HCT116 (cell line): ENCODE measurements at places on chromosomes 11 and 22. TPM values are rescaled to one million over a fixed set of nuclear protein-coding genes. Genes with fewer than 3 reads are reported as not detected.

B4GALNT4 gene
- 54.3 TPM for total RNA-seq

KRTAP5-11 gene
- not detected for total RNA-seq

RGL4 gene
- total RNA-seq, result not detected

OR4D11 gene
- total RNA-seq, result not detected

CHRM4 gene
- total RNA-seq, result 1.1 TPM

XKR3 gene
- total RNA-seq, result not detected

ANKK1 gene
- total RNA-seq, result 0.22 TPM

DNA sequence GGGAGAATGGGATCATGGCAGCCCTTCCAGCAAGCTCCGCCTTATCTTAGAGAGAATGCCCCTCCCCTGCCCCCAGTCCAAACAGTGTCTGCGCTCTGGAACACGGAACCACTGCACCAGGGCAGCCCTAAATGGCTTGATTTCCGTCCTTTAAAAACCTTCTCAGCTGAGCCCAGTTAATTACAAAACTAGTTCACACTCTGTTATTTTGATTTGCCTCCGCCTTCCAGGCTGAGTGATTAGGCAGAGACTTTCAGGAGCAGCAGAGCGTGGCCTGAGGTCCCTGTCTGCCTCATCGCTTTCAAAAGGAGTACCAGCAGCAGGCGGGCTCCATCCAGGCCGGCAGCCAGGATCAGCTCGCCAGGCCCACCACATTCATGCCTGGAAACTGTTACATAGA lies 313.0 kb downstream of the BRD1 start:
- no peaks in the 10 kb centered on the region for H3K27me3 ChIP-seq
- H3K4me1 ChIP-seq, result no peaks in the 10 kb centered on the region
- no peaks in the 10 kb centered on the region for H3K36me3 ChIP-seq
- DNase-seq, result no peak
- no peak overlapping the region for H3K4me3 ChIP-seq
- H3K27ac ChIP-seq, result no peak overlapping the region

DNA sequence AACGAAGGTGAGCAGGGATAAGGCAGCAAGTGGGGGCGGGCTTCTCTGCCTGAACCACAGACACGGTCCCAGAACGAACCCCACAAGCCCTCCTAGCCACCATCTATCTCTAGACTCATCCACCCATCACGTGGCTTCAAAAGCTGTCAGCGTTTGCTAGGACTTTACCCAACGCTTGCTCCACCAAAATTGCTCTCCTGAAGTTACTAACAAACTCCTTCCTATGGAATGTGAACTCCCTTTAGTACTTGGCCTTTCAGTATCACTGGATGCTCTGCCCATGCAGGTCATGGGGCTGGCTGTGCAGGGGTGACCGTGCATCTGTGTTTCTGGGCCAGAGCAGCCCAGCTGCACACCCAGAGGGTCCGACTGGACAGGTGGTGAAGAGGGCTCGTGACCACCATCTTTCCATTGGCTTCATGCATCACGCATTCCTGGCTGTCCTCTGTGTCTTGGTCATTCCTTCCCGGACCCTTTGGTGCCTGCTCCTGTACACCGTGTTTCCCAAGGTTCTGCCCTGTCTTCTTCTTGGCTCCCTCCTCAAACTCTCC lies 85.1 kb downstream of the MYO7A start:
- H3K4me3 ChIP-seq, result no peak overlapping the region
- no peak overlapping the region for H3K27ac ChIP-seq
- H3K36me3 ChIP-seq, result no peaks in the 10 kb centered on the region
- H3K27me3 ChIP-seq, result no peaks in the 10 kb centered on the region

DNA sequence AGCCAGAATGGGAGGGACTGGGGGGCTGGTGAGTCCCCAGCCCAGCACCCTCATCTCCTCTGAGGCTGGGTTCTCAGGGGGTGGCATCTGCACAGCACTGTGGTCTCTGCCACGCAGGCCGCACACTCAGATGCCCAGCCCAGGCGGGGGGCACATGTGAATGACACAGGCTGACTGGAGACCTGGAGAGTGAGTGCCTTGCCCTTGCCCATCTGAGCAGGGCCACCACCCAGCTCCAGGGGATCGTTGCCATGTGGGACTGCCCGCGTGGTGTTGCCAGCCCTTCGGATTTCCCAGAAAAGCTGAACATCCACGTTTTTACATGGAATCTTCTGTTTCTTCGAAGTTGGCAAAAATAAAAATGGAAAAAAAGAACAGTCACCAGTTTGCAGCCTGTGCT lies 18.9 kb downstream of the PRDM11 start:
- H3K4me3 ChIP-seq, result no peak overlapping the region
- H3K4me1 ChIP-seq, result no peaks in the 10 kb centered on the region; the same call in 1 of the 2 replicates
- no peaks in the 10 kb centered on the region for H3K36me3 ChIP-seq
- no peak for DNase-seq
- no peaks in the 10 kb centered on the region for H3K27me3 ChIP-seq

DNA sequence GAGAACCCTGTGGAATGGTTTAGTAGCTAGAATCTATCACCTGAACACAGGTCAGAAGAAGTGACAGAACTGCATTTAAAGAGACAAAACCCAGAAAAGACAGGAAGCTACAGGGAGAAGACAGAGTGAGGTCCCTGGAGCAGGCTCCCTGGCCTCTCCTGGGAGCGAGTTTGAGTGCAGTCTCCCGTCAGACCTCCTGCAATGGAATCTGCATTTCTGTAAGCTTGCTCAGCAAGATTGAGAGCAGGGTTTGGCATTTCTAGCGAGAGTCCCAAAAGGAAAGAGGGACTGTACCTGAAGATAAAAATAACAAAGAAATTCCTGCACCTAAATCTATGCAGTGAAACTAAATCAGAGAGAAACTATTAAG lies 74.2 kb downstream of the MORC2 start:
- H3K4me1 ChIP-seq, result no peaks in the 10 kb centered on the region
- no peaks in the 10 kb centered on the region for H3K27me3 ChIP-seq
- H3K27ac ChIP-seq, result no peak overlapping the region
- H3K36me3 ChIP-seq, result no peaks in the 10 kb centered on the region; the same call in 1 of the 2 replicates

DNA sequence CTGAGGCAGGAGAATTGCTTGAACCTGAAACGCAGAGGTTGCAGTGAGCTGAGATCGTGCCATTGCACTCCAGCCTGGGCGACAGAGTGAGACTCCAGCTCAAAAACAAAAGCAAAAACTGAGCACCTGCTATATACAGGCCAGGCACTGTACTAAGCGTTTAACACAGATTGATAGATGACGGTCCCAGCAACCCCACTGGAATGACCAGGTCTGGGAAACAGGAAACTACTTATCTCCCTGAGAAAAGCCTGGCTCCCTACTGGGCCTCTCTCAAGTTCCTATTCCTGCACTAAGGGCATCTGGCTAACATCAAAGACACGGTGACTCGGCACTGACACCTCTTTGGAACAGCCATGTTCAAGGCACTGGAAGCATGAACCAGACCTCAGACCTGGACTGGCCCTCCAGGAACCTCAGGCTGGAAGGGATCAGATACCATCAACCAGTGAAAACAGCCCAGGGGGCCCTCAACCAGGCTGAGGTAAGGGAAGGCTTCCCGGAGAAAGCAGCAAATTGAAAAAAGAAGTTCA lies 16.6 kb downstream of the ARAP1 start:
- peak overlapping the region; percentile 49 for H3K27ac ChIP-seq
- no peaks in the 10 kb centered on the region for H3K27me3 ChIP-seq
- peaks cover 57% of the 10 kb centered on the region for H3K4me1 ChIP-seq
- H3K4me3 ChIP-seq, result no peak overlapping the region

GRCh38 chr11:35146074-35146521 lies 7.1 kb downstream of the CD44 start:
- no peak overlapping the region for H3K4me3 ChIP-seq
- H3K36me3 ChIP-seq, result peaks cover 38% of the 10 kb centered on the region; the same call in 1 of the 2 replicates
- DNase-seq, result no peak

DNA sequence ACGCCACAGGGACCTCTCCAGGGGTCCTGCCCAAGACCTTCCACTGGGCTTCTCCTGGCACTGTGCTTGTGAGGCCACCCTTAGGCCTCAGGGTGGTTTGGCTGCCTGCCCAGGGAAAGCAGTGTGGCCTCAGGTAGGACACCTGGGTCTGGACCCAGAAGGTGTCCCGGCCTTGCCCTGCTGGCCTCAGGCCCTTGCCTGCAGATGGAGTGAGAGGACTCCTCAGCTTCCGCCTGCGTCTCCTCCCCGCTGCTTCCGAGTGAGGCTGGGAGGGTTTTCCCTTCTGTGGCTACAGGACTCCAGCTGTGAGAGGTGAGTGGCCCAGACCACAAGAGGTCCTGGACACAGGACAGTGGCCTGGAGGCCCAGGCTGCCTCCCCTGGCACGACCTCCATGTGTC lies 60.4 kb downstream of the WNT7B start:
- H3K27me3 ChIP-seq, result peaks cover 5% of the 10 kb centered on the region; the same call in 1 of the 2 replicates
- H3K27ac ChIP-seq, result no peak overlapping the region
- no peak for DNase-seq
- no peak overlapping the region for H3K4me3 ChIP-seq

DNA sequence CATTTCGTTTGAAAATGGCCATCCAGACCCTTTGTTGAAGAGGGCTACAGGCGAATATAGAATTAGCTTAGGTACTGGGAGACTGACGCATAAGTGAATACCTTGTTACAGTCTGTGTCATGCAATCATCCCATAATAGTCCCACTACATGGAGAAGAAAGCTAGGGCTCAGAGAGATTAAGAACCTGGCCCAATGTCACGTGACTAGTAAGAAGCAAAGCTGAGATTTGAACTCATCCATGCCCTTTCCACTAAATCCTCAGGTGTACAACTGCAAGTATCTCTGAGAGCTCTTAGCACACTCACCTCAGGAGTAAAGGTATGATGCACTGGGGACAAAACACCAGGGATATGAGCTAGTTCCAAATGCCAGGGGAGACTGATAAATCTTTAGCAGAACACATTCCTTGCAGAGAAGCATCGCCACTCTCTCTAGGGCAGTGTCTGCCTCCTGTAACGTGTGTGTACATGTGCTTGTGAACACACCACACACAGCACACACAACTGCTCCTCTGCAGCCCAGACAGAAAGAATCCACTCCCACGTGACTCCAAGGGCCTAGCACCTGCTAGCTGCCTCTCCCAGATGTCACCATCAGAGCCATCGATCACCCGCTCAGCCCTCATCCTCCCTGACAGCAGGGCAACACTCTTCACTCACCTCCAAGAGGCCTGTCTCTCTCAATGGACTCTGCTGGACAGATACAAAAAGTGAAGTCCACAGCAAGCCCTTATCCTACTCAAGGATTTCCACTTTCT lies 402.8 kb downstream of the NXPE2 start:
- H3K27ac ChIP-seq, result no peak overlapping the region
- H3K27me3 ChIP-seq, result no peaks in the 10 kb centered on the region
- no peak for DNase-seq
- H3K4me1 ChIP-seq, result no peaks in the 10 kb centered on the region
- no peaks in the 10 kb centered on the region for H3K36me3 ChIP-seq
- H3K4me3 ChIP-seq, result no peak overlapping the region

GRCh38 chr22:21622011-21622918 lies 7.6 kb downstream of the YDJC start:
- H3K4me1 ChIP-seq, result peaks cover 9% of the 10 kb centered on the region; the same call in 1 of the 2 replicates
- no peaks in the 10 kb centered on the region for H3K36me3 ChIP-seq
- no peak overlapping the region for H3K27ac ChIP-seq
- DNase-seq, result no peak
- no peaks in the 10 kb centered on the region for H3K27me3 ChIP-seq
- H3K4me3 ChIP-seq, result no peak overlapping the region

DNA sequence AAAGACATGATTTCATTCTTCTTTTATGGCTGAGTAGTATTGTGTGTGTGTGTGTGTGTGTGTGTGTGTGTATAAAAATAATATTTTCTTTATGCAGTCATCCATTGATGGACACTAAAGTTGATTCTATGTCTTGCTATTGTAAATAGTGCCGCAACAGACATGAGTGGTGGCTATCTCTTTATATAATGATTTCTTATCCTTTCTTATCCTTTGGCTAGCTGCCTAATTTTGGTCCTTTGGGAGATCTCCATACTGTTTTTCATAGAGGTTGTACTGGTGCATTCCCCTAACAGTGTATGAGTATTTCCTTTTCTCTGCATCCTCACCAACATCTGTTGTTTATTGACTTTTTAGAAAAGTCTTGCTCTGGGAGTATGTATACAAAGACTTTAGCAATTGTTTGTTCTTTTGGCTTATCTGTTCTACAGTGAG lies 107.0 kb downstream of the STIM1 start:
- no peak overlapping the region for H3K27ac ChIP-seq
- no peak overlapping the region for H3K4me3 ChIP-seq
- no peaks in the 10 kb centered on the region for H3K4me1 ChIP-seq
- no peaks in the 10 kb centered on the region for H3K27me3 ChIP-seq

DNA sequence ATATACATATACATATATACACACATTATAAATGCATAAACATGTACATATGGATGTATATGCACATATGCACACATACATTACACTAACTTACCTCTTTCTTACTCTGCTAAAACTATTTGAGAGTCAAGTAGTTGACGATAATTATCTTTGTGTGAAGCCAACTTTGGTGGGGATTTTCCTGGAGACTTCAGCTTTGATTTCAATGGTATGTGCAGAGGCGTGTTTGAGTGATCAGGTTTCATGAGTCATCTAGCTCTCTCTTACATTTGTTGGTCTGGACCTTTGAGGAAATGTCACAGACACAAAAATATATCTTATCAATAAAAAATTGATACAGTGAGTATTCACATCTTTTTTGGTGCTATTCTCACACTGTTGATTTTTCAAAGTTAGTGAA lies 769.1 kb upstream of the LUZP2 start:
- no peak for DNase-seq
- H3K4me3 ChIP-seq, result no peak overlapping the region
- H3K36me3 ChIP-seq, result no peaks in the 10 kb centered on the region
- no peaks in the 10 kb centered on the region for H3K4me1 ChIP-seq
- no peaks in the 10 kb centered on the region for H3K27me3 ChIP-seq

DNA sequence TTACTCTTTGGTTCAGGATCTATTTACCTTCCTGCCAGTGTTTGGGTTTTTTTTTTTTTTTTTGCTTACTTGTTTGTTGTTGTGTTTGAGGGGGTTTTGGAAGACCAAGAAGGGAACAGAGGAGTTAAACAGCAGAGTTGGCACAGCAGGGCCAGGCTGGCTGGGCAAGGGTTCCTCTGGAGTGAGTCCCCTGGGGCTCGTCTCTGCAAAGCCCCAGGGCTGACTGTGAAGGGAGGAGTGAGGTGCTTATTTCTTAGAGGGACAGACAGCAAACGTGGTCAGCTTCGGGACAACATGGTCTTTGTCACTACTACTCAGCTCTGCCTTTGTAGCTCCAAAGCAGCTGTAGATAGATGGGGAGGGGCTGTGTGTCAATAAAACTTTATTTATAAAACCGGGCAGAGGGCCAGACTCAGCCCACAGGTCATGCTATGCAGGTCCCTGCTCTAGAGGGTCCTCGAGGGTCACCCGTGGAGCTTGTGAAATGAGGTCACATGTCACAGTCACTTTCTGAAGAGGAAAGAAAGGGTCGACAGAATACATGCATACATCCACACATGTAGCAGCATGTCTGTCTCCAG lies 1404.7 kb downstream of the BRD1 start:
- H3K4me3 ChIP-seq, result no peak overlapping the region
- H3K27me3 ChIP-seq, result peaks cover 4% of the 10 kb centered on the region; the same call in 1 of the 2 replicates
- H3K36me3 ChIP-seq, result no peaks in the 10 kb centered on the region
- no peaks in the 10 kb centered on the region for H3K4me1 ChIP-seq
- DNase-seq, result no peak
- no peak overlapping the region for H3K27ac ChIP-seq

GRCh38 chr11:58596621-58597020 lies 17.8 kb downstream of the ZFP91 start:
- H3K36me3 ChIP-seq, result peaks cover 2% of the 10 kb centered on the region; the same call in 1 of the 2 replicates
- no peak overlapping the region for H3K4me3 ChIP-seq
- H3K27ac ChIP-seq, result no peak overlapping the region
- no peaks in the 10 kb centered on the region for H3K4me1 ChIP-seq
